T1000 (cell line): ENCODE measurements at places on chromosomes 11 and 22.
A peak's percentile ranks its signal among the peaks of the same experiment; 100 is the strongest.

DNA sequence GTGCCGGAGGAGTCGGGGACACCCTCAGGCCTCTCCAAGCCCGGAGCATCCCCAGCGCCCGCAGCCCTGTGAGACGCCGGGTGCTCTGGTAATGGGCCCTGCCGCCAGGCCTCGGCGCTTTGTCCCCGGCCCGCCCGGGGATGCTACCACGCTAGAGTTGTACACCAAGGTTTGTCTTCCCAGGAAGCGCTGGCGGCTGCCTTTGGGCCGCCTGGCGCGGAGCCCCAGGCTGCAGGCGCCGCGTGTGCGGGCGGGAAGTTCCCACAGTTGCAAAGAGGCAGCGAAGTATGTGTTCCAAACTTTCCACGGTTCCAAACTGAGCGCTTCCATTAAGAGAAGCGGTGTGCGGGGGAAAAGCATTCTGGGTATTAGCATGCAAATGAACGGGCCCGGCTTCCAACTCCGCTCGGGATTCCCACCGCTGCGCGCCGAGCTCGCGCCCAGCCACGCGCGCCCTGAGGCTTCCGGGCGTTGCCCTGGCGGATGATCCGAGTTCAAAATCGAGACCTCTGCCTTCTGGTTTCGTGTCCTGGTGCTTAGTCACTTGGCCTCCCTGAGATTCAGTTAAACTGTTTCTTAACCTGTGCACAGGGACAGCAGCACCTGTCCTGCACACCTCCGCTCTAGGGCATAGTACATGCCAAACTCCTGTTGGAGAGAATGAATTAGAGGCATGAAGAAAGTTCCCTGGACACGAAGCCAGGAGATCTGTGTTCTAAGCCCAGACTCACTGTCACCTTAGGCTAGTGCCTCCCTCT, 1.3 kb upstream of the PATZ1 start:
- peak; percentile 23 for DNase-seq

GRCh38 chr11:36300650-36301049, 4.6 kb downstream of the PRR5L start:
- no peak for DNase-seq

GRCh38 chr11:101729406-101730078, 145.7 kb upstream of the TRPC6 start:
- DNase-seq = no peak

DNA sequence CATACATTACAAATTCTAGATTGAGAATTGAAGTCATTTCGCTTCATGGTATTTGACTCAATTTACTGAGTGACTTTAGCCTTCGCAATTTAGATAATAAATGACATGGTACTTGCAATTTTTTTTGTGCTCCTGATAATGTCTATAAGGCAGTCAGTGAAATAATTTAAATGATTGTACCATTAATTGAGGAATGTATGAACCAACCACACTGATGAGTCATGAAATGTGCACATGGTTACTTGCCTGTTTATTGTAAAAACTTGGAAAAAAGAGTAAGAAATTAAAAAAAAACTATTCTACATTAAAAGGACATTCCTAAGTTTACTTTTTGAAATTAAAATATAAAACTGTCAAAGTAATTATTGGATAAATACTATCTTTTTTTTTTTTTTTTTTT, 43.3 kb downstream of the DNAJC24 start:
- DNase-seq = no peak

DNA sequence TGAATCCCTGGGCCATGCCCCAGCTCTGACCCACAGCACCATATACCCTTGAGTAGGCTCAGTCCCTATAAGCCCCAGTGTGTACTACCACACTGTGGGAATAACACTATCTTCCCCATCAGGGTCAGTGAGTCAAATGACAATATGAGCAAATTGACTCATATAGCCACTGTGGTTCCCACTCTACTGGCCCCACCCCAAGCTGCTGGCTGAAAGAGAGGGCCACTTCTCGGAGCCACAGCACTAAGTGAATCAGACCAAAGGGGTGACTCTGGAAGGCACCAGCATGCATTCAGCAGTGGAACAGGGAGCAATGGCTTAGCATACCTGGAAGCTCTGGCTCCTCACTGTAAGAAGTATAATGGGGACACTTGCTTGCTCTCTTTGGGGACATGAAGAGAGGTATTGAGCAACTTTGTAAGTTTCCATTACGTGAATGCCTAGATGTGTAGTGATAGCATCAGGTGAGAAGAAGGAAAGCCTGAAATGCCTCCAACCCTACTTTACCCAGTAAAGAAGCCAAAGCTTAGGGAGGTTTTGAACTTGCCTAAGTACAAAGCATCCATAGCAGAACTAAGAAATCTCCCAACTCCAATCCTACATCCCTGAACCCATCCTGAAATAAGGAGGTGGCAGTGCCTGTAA, 13.5 kb downstream of the CD59 start:
- no peak for DNase-seq

DNA sequence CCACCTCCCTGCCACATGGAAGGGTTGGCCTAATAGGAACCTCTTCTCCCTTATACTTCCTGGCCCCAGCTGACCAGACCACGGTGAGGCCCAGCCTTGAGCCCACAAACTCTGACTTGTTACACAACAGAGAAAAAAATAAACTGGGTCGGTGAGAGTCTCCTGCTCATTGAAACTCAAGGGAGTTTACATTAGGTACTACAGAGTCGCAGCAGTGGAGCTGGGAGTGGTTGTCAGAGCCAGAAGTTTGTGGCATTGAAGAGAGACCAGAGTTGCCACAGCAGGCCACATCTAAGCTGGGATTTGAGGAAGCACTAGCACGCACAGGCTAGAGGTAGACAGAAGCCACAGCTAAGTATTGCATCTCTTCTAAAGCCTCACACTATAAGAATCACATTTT, 296.2 kb downstream of the DDX10 start:
- no peak for DNase-seq

DNA sequence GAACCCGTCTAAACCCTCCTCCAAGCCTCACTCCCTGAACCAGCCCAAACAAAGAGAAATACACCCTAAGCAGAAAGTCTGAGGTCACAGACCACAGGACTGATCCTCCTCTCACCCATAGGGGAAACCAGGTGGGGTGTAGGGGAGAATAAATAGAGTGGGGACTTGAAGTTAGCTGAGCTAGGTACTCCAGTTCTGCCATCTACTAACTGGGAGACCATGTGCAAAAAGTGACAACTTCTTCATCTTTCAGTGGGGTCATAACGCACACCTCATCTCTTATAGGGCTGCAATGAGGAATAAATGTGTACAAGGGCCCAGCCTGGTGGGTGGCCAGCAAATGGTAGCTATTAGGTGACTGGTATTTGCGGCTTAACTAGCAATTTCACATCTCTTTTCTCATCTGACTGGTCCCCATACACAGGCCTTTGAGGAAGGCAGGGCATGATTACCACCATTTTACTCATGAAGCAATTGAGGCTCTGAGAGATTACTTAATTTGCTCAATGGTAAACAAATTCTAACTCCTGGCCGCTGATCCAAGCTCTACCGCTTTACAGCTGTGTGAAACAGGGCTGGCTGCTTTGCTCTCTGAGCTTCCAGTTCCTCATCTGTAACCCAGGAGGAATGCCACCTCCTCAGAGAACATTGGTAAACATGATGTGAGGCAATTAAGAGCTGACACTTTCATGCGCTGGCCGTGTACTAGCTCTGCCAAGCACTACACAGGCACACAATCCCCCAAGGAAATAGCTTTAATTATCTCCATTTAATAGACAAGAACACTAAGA, 16.6 kb downstream of the TBC1D10A start:
- no peak for DNase-seq

DNA sequence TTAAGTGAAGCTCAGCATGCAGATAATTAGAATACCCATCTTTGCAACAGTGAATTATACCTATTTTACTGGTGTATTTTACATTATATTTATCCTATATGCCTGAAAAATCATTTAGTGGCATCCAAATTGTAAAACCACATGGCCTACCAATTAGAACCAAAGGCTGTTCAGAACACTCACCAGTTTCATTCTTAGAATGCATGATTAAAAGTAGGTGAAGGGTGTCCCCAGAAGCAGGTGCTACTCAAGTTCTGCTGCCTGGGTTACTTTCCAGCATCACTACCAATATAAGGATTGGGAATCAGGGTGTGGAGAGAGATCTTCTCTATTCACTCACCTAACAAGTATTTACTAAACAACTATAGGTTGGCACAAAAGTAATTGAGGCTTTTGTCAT, 103.3 kb downstream of the SGSM3 start:
- no peak for DNase-seq

GRCh38 chr11:29629286-29629685, 387.5 kb downstream of the KCNA4 start:
- peak; percentile 63 for DNase-seq

GRCh38 chr22:39592081-39593065, 21.8 kb downstream of the CACNA1I start:
- DNase-seq = peak; percentile 79

DNA sequence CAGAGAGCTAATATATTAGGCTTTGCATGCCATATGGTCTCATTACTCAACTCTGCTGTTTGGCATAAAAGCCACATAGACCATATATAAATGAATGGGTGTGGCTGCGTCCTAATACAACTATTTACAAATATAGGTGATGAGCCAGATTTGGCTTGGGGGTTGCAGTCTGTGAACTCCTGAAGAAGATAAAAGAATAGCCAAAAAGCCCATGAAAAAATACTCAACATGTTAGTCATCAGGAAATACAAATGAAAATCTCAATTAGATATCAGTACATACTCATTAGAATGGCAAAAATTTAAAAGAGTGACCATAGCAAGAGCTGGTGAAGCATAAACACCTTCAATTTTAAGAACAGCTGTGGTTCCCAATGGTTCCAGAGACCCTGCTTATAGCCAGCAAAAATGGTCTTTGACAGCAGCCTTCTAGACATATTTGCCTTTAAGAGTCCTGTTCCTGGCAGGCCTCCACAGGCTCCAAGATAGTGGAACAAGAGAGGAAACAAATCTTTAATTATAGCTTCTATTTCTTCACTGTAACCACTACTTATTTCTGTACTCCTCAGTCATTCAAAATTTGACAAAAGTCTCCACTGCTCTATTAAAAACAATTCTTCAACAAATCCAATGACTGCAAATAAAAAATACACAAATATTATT, 16.1 kb downstream of the C2CD3 start:
- DNase-seq = no peak

DNA sequence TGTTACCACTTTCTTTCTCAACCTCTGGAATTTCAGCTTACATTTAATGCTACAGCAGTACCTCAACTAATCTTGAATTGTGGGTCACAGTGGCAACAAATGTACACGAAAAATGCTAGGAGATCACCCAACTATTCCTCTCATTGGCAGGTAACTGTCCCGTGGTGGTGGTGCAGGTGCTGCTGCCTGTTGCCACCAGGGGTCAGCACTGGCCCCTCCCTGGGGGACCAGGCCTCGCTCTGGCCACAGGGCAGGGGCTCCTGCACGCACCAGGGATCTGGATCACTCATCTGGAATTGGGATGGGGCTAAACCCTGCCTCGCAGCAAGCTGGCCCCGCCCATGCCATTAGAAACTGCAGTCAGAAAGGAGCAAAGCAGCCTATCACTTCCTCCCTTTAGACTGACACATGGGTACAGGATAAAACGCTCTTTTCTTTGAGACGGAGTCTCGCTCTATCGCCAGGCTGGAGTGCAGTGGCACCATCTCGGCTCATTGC, 6.9 kb upstream of the POLDIP3 start:
- peak; percentile 76 for DNase-seq

DNA sequence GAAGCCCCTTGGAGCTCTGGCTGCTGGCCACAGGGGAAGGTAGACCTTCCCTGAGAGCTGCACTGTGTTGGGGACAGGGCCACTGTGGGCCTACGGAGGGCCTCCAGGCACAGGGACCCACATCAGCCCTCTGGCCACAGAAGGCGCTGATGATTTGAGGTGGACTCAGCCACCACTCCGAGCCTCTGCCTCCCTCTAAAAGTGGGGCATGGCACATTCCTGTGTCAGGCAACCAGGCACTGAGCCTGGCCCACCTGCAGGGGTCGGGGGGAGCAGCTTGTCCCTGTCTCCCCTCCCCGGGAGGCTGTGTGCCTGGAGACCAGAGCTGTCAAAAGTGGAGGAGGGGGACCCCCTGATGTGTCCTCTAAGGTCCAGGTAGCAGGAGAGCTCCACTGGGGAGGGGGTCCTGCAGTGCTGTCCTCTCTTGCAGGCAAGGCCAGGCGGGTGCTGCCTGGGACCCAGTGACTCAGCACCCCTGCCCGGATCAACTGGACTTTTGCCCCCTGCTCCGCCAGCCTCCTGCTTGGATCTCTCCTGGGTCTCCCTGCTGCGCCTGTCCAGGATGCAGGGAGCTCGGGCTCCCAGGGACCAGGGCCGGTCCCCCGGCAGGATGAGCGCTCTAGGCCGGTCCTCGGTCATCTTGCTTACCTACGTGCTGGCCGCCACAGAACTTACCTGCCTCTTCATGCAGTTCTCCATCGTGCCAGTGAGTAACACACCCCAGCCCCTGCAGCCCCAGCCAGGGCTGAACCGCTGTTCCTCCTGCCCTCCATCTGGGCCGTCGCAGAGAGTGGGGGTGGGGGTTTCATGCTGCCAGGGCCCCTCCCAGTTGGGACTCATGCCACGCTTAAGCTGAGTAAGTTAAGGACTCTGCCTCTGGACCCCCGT, 17.5 kb upstream of the CDKN1C start:
- no peak for DNase-seq

- no peak for DNase-seq
Observed at GRCh38 chr11:93059117-93059957, 89.9 kb downstream of the MTNR1B start.

DNA sequence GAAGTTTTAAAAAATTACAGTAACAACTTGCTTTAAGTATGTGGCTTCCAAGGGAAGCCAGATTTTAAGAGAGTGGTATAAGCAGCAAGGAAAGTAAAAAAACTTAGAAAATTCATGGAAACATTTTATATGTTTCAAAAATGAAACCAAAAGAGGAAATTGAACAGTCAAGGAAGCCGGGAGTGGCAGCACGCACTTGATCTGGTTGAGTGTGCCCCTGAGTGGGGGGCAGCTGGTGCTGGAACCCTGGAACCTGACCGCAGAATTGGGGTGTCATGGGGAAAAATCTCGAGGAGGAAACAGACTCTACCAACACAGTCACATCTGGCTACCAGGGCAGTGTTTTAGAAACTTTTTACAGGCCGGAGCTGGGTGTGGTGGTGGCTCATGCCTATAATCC, 14.0 kb downstream of the MICALL1 start:
- DNase-seq = no peak

DNA sequence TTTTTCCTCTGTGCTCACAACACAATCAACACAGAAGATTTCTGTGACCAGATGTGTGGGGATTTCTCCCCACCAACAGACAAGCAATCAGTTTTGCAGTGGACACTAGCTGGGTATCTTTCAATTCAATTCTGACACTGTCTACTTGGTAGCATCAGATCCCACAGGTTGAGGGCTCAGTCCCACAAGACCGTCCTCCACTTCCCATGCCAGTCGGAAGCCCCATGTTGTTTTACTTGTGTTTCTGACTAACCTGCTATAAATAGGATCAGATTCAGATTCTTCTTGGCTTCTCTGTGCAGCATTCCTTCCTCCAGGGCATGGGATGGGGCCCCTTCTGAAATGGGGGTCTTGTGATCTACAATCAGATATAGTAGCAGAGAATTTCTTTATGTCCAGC, 19.6 kb downstream of the ACER3 start:
- no peak for DNase-seq

- no peak for DNase-seq
Observed at GRCh38 chr22:31496735-31497146, 405 bp downstream of the SFI1 start.
